ENCODE measurements at places on chromosomes 5 and 9.

DNA sequence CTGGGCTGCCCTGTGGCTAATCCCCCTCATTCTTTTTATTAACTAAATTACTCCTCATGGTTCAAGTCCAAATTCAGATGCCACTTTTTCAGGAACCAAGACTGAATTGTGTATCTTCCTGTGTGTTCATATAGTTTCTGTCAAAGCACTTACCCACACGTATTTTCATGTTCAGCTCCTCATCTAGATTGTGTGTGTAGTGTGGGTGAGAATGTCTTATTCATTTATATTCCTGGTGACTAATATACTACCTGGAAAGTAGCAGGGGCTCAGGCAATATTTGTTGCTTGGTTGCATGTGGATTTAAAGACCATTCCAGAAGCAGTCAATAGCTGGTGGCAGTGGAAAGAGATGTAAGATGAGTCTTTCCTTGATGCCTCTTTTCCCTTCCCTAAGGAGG, 48.5 kb upstream of the SRP19 start:
- no peak for DNase-seq

DNA sequence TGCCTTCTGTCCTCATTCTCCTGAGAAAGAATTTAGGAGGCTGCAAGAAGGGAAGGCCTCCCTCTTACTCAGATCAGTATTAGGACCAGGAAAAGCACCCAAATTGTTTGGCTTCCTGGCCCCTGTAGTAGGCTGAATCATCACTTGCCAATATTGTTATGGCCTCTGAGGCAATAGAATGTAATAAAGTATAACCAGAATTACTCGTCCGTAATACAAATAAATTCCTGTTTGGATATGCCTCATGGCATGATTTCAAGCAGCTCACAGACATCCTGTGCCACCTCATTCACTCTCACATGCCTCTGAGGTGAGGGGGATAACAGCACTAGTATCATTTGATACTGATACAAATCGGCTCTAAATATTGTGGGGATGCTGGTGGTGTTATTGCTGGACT, 427.3 kb downstream of the ISL1 start:
- DNase-seq: no peak

DNA sequence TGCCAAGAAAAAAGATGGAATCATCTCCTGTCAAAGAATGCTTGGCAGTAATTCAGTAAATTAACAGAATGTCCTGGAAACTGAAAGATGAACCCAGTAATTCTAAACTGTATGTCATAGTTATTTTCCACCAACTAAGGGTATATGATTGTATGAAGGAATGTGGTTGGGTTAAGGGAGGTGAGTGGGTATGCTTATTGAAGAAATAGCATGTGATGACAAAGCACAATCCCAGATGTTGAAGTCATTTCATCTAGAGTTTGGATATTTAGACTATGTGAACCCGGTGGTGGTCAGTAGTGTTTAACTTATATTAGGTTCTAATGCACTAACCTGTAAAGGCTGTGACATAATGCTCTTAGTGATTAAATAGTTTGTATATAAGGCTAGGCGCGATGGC, 87.3 kb downstream of the CDKN2A start:
- no peak for DNase-seq

- DNase-seq: no peak
Observed at GRCh38 chr5:162990856-162991497, 446.4 kb upstream of the CCNG1 start.

GRCh38 chr9:37820142-37820541, 19.5 kb downstream of the DCAF10 start:
- no peak for DNase-seq

DNA sequence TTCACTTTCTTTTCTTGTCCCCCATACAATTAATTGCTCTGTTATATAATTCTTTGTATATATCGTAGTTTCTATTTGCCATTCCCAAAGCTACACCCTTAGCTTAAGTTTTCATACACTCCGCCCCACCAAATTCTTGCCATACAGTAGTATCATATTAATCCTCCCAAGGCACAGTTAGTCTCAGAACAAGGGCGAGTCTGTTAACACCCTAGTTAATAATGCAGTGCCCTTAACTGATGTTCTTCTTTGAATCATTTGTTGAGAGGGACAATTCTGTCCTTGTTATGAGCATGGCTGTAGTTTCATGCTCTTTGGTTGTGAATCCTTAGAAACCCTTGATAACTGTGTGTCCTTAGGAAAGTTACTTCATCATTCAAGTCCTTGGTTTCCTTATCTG, 206.2 kb downstream of the CFAP90 start:
- no peak for DNase-seq

DNA sequence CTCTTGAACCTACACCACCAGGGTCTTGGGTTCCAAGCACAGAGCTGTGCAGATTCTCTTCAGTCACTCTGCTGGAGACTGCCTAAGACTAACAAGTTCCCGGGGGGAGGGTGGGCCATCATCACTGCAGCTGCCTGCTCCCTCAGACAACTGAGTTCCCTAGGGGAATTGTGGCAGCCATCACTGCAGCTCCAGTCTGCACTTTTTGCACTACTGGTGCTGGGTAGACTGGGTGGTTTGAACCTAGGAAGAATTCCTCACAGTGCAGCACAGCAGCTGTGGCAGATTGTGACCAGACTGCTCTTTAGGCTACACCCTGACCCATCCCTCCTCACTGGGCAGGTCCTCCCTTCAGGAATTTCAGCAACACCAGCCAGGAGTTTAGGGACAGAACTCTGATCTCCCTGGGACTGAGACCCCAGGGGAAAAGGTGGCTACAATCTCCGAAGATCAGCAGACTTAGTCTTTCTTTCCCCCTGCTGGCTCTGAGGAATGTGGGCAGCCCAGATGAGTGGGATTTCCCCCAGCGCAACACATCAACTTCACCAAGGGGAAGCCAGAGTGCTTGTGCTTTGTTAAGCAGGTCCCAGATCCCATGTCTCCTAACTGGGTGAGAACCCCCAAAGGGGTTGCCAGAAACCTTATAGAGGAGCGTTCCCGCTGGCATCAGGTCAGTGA, 30.9 kb upstream of the RGMB start:
- no peak for DNase-seq

GRCh38 chr9:95877984-95878383, 2.5 kb downstream of the ERCC6L2 start:
- no peak for DNase-seq

DNA sequence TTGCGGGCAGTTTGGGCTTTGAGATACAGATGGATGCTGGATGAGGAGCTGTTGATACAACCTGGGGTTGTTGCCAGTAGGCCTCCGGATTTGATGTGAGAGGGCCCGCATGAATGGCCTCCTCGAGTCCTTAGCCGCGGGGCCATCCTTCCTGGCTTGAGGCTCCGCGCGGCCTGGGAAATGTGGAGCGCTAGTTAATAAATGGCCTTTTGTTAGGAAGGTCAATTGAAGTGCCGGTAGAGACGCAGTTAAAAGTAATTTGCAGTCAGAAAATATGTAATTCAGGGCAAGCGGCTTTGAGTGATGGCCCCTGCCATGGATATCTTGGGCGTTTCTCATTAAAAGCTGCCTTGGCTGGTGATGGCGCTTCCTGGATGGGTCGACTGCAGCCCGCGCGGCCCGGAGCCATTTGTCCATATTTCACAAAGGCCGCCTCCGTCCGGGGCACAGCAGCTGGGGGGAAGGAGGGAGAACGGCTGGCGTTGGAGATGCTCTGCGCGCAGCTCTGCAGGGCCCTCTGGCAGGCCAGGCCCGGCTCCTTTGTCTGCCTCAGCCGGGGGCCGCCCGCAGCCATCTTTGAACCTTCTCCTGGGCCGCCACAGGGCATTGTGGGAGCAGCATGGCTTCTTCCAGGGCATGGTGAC, 11.2 kb downstream of the MVB12B start:
- DNase-seq: no peak

DNA sequence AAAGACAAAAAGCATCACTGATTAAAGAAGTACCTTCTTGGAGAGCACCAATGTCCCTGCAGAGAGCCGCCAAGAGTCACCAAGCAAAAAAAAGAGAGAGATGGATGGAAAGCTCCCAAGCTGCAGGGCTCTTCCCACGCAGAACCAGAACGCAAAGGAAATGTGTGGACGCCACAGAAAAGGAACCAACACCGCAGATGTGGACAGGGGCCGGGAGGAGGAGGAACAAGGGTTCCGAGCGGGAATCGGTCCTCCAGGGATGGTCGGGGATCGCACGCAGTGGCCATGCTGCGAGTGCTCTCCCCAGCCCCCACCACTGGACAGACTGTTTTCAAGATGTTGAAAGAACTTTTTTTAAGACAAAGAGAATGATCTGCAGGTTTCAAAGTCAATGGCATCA, 40.2 kb upstream of the ZNF354A start:
- no peak for DNase-seq

- no peak for DNase-seq
Observed at GRCh38 chr5:175680463-175680862, 22.6 kb downstream of the HRH2 start.

GRCh38 chr9:86248746-86249145, 10.7 kb downstream of the C9orf153 start:
- DNase-seq: no peak

DNA sequence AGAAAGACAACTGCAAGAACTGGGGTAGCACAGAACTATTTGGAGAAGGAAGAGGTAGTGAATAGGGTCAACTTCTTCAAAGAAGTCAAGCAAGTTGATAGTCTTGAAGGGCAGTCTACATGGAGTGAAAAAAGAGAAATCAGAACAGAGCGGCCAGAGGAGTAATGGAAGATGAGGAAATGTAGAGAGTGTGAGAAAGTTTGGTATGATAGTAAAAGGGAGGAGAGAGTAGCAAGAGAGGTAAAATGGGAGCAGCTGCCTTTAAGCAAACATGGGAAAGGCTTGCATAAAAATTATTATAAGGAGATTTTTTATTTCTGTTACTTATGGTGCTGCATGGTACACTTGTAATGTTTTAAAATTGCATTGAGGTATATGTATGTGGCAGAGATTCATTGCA, 6.8 kb downstream of the ITGA2 start:
- no peak for DNase-seq

GRCh38 chr9:94639061-94639998, at the start of gene FBP1:
Gene FBP1, minus strand, starts transcription at chr9:94639518. Its CDS starts 208 bp downstream, at chr9:94639310.
- DNase-seq: peak; percentile 28

DNA sequence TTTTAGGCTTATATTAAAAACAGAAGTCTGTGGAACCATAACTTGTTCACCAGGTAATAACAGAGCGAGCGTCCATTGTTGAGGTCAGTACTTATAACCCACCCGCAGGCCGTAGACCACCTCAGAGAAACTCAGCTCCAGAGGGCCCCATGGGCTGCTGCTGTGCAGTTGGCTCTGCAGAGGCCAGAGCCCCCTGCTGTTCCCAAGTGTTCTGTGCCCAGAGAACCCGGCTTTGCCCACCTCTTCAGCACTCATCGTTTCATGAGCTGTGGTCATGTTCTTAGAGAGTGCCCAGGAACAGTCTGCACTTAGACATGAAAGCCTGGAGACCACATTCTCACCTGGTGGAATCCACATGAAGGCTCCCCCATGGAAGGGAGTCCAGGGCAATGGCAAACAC, 50.4 kb upstream of the SLC2A8 start:
- DNase-seq: no peak

DNA sequence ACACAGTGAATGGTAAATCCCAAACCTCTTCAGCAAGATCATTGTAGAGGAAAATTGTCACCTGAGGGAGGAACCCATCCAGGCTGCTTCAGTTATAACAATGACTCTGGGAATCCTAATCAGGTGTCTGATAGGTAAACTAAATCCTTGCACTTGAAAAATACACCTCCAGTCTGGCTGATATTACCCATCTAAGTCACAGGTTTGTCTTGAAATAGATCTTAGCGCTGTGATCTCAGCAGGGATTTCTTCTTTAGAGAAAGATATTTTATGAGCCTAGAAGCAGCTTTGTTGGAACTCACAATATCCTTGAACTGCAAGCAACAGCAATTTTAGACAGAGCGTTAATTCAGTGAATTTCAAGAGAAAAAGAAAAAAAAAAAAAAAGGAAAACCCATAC, 149.7 kb downstream of the SGCD start:
- no peak for DNase-seq

DNA sequence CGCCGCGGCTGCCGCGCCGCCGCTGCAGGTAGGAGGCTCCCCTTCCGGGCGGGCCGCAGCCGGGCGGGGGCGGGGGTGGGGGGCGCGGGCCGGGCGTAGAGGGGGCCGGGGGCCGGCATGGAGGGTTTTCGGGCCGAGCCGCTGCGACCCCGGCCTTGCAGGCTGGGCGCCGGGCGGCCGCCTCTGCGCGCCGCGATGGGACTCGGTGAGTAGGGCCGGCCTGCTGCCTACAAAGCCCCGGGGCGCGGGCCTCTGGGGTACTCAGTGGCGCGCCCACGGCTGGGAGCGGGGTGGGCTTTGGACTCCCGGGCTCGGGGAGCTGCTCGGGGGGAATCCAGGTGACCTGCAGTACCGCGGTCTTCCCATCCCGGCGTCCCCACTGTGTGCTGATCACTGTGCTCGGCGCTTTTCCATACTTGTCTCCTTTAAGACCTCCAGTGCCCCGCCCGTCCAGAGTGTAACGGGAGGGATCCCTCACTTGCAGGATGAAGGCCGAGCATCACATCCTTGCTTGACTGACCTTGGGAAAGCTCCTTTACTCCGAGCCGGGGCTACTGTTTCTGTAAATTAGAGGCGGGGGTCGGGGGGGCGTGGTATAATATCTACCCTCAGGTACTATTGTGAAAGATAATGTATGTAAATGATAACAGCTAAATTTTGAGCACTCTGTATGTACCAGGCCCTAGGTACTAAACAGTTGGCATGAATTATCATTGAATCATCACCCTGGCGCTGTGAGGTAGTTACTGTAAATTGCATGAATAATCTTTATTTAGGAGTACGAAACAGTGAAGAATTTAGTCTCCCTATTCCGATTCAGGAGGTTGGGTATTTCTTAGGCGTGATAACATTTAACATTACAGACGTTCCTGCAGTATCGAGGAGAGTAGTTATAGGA, 672 bp downstream of the MSANTD3 start:
- no peak for DNase-seq

- no peak for DNase-seq
Observed at GRCh38 chr5:161412792-161413191, 133.7 kb downstream of the GABRB2 start.

GRCh38 chr9:73437758-73438157, 286.1 kb downstream of the ANXA1 start:
- no peak for DNase-seq

DNA sequence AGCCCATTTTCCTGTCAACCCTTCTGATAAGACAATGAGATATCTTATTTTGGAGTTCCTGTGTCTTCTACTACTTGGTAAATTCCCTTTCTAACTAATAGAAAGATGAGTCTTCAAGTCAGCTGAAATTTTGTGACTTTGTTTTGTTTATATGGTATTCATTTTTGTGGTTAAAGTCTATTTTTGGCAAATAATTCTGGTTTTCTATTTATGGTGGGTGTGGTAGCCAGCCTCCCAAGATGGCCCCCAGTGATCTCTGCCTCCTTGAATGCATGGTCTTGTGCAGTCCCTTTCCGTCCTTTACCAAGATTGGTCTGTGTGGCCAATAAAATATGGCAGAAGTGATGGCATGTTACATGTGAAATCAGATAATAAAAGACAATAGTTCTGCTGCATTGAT, 91.5 kb downstream of the NR3C1 start:
- no peak for DNase-seq

- no peak for DNase-seq
Observed at GRCh38 chr5:77015938-77016569, 14.2 kb upstream of the AGGF1 start.

DNA sequence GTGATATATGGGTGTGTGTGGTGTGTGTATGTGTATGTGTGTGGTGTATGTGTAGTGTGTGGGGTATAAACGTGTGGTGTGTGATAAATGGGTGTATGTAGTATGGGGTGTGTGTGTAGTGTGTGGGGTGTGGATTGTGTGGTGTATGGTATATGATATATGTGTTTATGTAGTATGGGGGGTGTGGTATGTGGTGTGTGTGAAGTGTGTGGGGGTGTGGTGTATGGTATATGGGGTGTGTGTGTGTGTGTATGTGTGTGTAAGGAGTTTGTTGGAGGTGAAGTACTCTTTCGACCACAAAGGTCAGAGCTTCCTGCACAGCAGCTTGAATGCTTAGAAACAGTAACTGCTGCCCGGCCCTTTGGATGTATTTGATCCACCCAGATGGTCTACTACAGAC, 145.2 kb upstream of the IQGAP2 start:
- DNase-seq: no peak
